ENCODE measurements at places on chromosomes 7 and 10.

GRCh38 chr10:8116474-8116873 lies 62.0 kb downstream of the GATA3 start:
- DNase-seq, result no peak

GRCh38 chr10:14736600-14737081 lies 38.1 kb downstream of the FAM107B start:
- DNase-seq, result no peak

GRCh38 chr10:88881320-88881719 lies 1.3 kb downstream of the STAMBPL1 start:
- DNase-seq, result no peak

- peak; percentile 36 for DNase-seq
Observed at GRCh38 chr10:107899075-107899474, 734.6 kb upstream of the SORCS1 start.

DNA sequence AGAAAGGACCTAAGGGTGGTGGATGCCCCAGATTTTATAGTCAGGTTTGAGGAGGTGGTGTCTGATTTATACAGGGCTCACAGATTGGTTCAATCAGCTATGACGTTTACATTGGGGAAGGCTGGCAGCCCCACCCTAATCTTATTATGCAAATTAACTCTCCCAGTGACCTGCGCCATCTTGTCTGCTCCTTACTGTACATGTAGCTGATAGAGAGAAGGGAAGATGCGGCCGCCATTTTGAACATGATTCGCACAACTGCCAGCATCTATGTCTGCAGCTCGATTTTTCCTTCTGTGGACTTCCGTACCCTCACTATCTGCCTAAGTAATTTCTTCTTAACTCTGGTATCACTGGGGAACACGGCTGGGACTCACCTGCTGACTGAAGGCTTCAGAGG lies 619.0 kb upstream of the DPP6 start:
- no peak for DNase-seq

DNA sequence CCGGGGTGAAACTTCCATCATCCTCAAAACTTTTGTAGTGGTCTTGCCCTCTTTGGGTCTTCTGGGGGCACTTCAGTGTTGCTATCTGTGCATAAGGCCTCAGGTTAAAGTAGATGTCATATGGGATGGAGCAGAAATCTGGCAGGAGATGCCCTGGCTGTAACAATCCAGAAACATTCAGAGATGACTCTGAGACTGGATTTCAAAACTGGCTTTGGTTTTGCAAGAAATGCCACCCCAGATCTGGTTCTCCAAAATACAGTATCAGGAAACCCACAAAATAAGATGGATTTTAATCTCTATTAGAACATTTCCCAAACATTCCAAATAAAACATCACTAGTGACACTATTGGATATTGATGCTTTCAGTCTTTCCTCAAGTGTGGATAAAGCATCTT lies 191.5 kb downstream of the REEP3 start:
- DNase-seq, result no peak

GRCh38 chr10:125886914-125887512 lies 5.9 kb upstream of the DHX32 start:
- DNase-seq, result peak; percentile 55

GRCh38 chr7:138097064-138097741 lies 20.9 kb downstream of the AKR1D1 start:
- no peak for DNase-seq

- DNase-seq, result no peak
Observed at GRCh38 chr7:157352516-157352915, 15.7 kb downstream of the DNAJB6 start.

DNA sequence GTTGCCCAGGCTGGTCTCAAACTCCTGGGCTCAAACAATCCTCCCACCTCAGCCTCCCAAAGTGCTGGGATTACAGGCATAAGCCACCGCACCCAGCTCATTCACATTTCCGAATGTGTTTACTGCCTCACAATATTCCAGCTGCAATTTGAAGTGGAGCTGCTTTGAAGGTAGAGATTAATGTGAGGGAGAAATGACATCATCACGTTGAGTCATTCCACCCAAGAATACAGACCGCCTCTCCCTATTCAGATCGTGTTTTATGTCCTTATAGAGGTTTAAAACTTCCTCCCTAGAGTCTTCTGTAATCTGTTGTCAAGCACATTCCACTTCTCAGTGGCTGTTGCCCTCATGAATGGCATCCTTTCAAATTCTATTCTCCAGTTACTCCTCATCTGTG lies 100.4 kb upstream of the PDGFA start:
- DNase-seq, result peak; percentile 88

DNA sequence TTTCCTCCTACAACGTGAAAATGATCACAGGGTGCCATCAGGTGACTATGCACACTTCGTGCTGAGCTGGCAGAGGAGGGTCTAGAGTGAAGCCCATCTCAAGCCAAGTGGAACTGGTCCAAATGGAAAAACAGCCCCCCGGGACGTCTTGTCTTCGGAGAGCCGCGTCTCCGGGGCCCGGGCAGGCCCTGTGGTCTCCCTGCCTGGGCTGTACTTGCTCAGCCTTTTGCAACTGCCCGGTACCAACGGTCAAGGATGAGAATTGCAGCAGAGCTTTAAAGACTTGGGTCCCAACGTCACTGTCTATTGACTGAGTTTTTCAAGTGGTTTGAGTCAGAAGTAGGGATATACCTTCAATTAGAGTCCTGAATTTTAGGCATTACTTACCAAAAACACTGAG lies 315.5 kb downstream of the PTPRN2 start:
- no peak for DNase-seq

DNA sequence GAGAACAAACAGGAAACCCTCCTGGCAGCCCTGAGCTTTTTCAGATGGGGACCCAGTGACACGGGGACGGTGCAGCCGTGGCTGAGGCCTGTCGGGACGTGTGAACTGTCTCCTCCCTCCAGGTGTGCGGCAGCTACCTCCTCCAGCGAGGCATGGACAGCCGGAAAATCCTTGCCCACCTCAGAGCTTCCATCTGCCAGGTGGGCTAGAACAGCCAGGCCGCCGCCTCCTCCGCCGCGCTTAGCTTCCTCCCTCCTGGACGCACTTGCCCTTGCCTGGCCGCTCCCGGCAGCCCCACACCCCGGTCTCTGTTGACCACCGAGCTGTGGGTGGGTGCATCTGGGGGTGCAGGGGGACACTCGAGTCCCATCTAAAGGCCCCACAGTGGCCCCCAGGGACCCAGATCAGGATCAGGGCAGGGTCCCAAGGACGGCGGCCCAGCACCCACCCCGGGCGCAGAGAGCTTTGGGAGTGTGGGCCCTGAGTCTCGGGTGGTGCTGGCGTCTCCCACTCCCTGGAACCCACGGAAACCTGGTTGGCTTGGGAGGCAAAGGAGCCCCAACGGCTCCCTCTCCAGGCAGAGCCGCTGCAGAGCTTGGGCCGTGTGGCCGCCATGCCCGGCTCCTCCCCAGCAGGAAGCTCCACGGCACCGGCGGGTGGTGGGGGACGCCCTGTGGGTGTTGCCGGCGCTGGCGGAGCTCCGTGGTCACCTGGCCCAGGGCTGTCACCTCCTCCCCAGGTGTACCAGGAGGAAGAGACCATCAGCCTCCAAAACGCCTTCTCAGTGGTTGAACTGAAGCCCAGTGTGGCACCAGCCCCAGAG lies 32.9 kb upstream of the UTF1 start:
- DNase-seq, result no peak

- DNase-seq, result no peak
Observed at GRCh38 chr7:158498443-158499081, 89.1 kb downstream of the PTPRN2 start.

- DNase-seq, result no peak
Observed at GRCh38 chr7:3649250-3649649, 348.2 kb downstream of the SDK1 start.

DNA sequence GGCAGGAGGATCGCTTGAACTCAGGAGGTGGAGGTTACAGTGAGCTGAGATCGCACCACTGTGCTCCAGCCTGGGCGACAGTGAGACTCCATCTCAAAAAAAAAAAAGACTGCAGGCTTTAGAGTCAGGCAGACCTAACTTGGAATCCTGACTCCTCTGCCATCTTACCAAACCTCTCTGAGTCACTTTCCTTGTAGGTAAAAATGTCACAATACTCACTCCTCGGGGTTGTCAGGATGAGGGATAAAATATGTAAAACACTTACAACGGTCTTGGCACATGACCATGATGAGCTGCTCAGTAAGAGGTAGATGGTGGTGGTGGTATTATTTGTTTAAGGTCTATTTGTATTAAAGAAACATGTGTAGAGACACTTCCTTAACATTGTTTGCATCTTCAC lies 154.1 kb upstream of the PDE1C start:
- no peak for DNase-seq

- DNase-seq, result no peak
Observed at GRCh38 chr7:106421181-106421762, 136.5 kb upstream of the NAMPT start.

DNA sequence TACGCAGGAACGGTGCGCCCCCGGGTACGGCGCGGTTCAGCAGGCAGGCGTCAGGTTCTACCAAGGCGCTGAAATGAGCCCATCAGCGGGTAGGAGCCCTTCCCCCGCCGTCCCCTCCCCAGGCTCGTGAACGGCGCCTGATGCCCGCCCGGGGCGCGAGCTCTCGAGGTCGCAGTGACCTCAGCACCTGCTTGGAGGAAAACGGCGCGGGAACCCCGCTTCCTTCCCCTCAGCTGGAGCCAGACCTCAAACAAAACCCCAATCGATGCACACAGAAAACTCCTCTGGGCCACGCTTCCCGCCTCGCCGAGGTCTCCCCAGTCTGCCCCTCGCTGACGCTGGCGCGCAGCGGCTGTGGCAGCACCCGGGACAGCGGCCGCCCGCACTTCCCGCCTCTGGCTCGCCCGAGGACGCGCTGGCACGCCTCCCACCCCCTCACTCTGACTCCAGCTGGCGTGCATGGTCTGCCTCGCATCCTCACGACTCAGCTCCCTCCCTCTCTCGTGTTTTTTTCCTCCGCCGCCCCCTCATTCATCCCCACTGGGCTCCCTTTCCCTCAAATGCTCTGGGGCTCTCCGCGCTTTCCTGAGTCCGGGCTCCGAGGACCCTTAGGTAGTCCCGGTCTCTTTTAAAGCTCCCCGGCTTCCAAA lies 514 bp upstream of the GAD2 start:
- peak; percentile 49 for DNase-seq

GRCh38 chr7:144011458-144012230 lies 11.5 kb downstream of the OR6B1 start:
- peak; percentile 8 for DNase-seq

- DNase-seq, result no peak
Observed at GRCh38 chr7:135575296-135575695, 17.6 kb downstream of the NUP205 start.

- DNase-seq, result no peak
Observed at GRCh38 chr10:35214607-35215020, 88.0 kb downstream of the CREM start.

Measured in RWPE1 (cell line).